NCI-H1417 treated with DMSO at 0.1 percent for 48 hours (cell line): ENCODE measurements at places on chromosomes 5 and 9.

DNA sequence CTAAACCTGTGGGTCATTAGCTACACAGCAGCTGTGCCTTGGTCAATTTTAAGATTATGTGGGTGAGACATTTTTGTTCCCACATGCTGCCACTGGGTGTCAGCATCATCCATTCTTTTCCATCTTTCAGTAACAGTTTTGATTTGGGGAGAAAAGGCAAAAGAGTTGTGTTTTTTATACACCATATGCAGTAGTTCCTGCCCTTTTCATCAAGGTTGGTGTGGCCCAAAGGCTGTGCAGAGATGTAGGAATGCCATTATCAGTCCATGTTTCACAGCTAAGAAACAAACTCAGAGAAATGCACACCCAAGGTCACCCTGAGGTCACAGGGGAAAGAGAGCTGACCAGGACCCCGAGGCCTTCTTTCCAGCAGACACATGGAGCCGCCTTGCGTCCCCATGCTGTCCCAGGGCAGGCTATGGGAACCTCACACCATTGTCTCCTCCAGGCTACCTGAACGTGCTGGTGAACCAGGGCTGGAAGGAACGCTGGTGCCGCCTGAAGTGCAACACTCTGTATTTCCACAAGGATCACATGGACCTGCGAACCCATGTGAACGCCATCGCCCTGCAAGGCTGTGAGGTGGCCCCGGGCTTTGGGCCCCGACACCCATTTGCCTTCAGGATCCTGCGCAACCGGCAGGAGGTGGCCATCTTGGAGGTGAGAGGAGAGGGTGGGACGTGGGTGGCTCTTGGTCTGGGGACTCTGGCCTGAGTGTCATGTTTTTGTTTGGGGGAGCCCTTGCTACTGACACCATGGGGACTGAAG, 27.8 kb upstream of the GRPEL2 start:
- DNase-seq, result peak; percentile 9

GRCh38 chr5:40399349-40399748, 280.4 kb upstream of the PTGER4 start:
- no peak for DNase-seq

- no peak for DNase-seq
Observed at GRCh38 chr5:128085413-128085812, 1.8 kb downstream of the SLC12A2 start.

- DNase-seq, result no peak
Observed at GRCh38 chr5:42718591-42718990, 38.0 kb upstream of the CCDC152 start.

DNA sequence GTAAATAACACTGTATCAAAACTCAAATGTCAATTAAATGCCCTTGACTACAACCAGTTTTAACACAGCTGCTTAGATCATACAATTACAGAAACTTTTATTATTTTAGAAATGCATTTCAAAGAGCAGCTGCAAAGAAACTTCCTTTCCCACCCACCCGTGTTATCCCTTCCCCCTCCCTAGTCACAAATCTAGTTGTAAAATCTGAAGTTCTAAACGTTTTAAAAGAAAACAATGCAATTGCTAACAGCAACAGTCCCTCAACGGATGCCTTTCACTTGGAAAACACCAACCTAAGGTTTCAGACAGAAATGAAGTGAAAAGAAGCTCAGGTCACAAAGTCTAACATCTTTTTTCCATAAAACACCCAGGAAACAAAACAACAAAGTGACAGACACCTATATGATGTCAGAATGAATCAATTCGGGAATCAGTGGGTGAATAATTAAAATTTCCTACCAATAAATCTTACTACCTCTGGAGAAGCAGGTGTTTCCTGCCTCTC, 100.3 kb downstream of the FBXW11 start:
- DNase-seq, result no peak

- no peak for DNase-seq
Observed at GRCh38 chr9:14846871-14847311, 63.3 kb downstream of the FREM1 start.

- DNase-seq, result no peak
Observed at GRCh38 chr5:7464182-7464581, 68.2 kb downstream of the ADCY2 start.

GRCh38 chr9:87035879-87036278, 88.6 kb upstream of the GAS1 start:
- no peak for DNase-seq

DNA sequence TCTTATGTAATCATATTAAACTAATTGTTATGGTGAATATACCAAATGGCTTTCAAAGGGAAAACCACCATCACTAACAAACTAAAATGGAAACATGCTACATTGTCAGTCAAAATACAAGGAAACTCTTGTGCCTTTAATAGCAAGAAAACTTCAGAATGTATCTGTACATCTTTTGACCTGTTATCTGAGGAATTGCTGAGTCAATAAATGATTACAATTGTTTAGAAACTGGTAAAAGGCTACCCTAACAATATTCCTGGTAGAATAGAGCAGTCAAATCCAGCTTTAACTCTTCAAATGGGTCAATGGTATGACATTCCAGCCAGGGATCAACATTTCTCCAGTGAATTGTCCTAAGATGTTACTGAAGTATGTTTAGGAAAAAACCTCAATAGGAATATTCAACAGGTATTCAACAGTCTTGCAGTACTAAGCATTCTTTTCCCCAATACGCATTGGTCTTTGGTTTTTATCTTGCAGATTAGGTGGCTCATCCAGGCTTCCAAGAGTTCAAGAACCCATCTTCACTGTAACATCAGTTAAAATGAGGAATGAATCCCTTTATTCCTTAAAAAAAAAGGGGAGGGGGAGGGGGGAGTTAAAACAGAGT, 52.4 kb downstream of the CSNK1A1 start:
- DNase-seq, result no peak

DNA sequence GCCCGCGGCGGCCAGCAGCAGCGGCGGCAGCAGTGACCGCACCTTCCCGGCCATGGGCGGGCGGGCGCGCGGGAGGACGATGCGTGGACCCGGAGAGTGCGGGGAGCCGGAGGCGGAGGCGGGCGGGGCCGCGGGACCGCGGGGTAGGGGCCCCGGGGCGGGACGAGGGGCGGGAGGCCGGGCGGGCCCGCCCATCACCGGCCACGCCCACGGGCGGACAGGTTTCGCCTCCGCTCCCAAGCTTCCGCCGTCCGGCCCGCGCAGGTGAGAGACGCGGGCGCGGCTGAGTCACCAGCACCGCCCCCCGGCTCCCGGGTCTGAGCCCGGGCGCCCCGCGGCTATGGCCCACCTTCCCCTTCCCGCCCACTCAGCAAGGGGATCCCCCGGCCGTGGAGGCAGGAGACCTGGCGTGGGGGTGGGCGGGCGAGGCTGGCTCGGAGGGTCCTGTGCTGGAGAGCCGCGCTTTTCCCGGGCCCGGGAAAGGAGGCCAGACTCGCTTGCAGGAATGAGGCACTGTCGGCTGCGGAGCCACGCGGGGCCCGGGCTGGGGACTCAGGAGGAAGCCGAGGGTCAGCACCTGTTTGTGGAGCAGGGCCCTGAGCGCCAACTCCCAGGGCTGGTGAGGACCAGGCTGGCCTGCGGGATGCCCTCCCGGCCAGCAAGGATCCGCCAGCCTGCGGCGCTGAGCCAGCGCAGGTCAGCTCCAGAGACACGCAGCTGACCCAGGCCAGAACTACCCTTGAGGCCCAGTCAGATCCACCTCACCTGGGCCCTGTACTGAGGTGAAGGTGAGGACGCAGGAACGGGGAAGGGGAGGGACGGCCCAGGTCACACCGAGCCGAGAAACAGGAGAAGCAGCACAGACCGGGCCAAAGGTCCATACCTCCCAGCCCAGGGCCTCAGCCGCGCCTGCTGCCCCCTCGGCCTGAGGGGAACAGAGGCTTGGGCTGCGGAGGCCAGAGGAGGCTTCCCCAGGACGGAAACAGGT, at the start of gene ENTPD2:
Gene ENTPD2 (minus strand): TSS at position 118 of the 988 bp plus-strand sequence. CDS start 64 bp downstream, at position 54.
- no peak for DNase-seq

DNA sequence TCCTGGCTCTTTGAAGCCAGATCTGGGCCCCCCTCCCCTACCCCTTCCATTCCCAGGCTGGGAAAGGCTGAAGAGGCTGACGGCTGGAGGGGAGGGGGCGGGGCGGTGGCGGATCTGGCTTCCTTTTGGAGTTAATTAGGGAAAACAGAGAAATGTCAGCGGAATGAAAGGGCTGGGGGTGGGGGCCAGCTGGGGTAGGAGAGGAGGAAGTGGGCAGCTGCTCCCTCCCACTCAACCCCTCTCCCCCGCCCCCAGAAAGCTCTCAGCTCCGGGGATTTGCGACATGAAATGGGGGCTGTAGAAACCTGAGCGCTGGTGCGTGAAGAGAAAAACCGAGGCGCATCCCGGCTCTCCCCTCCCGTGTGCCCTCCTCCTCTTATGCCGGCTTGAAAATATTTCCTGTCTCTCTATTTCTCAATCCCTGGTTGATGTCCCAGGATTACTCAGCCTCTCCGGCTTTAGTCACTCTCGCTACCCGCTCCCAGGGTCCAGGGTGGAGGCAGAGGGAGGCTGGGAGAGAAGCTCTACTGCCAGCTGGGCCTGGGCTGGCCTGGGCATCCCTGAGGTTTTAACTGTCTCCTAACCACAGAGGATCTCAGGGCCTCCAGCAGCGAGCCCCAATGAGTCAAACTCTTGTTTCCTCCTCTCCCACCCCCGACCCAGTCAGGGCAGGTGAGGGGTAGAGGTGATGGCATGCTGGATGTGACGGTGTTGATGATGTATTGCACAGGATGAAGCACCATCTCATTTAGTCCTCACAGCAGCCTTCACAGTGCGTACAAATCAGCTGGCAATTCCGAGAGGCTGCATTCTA, 20.1 kb downstream of the PCDHGC5 start:
- DNase-seq, result no peak

DNA sequence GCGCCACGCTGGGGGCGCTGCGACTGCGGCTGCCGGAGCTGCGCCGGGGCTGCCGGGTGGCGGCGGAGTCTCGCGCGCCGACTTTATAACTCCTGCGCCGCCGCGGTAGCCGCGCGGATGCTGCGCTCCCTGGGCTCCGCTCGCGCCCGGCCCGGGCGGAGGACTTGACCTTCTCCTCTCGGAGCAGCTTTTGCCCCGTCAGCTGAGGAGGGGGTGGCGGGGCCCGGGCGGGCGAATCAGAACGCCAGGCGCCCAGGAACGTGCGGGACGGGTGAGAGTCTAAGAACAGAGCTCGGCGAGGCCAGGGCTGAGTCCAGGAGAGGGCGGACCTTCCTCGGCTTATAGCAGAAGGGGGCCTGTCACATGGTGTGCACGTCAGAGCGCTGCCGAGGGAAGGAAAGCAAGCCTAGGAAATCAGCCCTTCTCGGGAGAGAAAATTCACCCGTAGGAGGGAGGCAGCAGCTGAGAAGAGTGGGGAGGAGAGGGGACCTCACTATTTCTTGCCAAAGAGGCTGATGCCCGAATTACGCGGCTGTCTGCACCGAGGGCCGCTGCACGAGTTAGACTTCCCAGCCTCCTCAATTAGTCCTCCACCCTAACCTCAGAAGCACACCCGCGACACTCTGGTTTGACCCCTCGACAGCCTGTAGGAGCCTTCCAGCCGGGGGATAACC, at the start of gene FOXD1:
Gene FOXD1 (minus strand): TSS at position 315 of the 674 bp plus-strand sequence. CDS start 415 bp downstream, outside the sequence.
- DNase-seq, result peak; percentile 35

- no peak for DNase-seq
Observed at GRCh38 chr5:55418994-55419968, 111.5 kb downstream of the MTREX start.

GRCh38 chr5:140549237-140550144, 2.0 kb downstream of the EIF4EBP3 start:
- DNase-seq, result no peak

GRCh38 chr9:134597041-134597913, 44.3 kb upstream of the COL5A1 start:
- DNase-seq, result no peak

- DNase-seq, result no peak
Observed at GRCh38 chr5:135251093-135251492, 147.9 kb downstream of the MACROH2A1 start.
